ENCODE measurements at places on chromosomes 13 and 19.

GRCh38 chr19:13033819-13034611, 38.7 kb downstream of the NFIX start:
- peak; percentile 73 for DNase-seq

- DNase-seq, result no peak
These were observed 971 bp downstream of the ATCAY start for GRCh38 chr19:3881272-3882040.

GRCh38 chr19:51837145-51837544, 42.2 kb downstream of the FPR3 start:
- no peak for DNase-seq

GRCh38 chr19:46926170-46927071, 65.6 kb downstream of the ARHGAP35 start:
- DNase-seq, result peak; percentile 56

- DNase-seq, result peak; percentile 92
These were observed 47.4 kb downstream of the ZFP14 start for GRCh38 chr19:36331353-36332228.

DNA sequence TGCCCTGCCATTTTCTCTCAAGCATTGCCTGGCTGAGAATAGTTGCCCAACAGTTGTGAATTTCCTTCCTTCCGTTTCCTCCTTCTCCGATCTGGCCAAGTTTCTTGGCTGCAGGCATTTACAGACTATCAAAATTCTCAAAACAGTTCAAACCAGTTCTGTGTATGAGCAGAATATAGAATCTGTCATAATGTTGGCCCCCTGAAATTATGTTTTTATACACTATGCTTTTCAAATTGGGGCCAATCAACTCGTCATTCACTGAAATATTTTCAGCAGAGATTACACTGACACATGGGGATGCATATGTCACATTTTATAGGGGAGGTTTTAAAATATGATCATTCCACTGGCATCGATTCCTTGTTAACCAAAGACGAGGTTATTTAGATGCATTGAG, 284.2 kb upstream of the TMTC4 start:
- DNase-seq, result no peak

GRCh38 chr13:102692491-102692826, 2.4 kb downstream of the METTL21C start:
- DNase-seq, result no peak

DNA sequence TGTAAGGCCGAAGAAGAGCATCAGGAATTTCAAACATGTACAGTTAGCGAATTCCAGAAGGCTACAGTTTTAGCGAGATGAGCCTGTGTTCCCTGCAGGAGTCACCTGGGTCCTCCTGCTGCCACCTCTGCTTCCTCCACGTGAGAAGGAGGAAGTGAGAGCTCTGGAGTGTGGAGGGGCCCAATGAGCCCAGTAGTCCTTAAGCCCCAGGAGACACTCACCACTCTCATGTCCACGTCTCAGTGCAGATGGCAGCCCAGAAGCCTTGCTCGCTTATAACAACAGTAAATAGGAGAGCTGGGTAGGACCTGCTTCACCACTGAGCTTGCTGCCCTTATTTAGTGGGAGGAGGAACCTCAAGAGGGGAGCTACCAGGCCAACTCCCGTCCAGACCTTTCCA, 44.3 kb downstream of the SERP2 start:
- DNase-seq, result no peak

DNA sequence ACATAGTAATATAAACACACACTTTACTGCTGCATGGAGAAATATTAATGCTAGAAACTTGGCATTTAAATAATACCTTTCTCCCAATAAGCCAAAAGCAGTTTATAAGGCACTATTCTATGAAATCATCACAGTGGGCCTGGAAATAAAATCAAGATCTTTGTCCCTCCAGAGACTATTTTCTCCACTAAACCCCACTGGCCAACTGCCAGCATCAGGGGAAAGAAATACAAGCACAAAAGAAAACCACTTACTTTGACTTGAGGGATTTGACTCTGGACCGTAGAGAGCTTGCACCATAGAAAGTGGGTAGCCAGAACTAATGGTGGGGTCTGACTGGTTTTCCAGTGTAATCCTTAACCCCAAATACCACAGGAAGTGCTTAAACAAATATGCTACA, 71.9 kb downstream of the DCLK1 start:
- DNase-seq, result peak; percentile 16

DNA sequence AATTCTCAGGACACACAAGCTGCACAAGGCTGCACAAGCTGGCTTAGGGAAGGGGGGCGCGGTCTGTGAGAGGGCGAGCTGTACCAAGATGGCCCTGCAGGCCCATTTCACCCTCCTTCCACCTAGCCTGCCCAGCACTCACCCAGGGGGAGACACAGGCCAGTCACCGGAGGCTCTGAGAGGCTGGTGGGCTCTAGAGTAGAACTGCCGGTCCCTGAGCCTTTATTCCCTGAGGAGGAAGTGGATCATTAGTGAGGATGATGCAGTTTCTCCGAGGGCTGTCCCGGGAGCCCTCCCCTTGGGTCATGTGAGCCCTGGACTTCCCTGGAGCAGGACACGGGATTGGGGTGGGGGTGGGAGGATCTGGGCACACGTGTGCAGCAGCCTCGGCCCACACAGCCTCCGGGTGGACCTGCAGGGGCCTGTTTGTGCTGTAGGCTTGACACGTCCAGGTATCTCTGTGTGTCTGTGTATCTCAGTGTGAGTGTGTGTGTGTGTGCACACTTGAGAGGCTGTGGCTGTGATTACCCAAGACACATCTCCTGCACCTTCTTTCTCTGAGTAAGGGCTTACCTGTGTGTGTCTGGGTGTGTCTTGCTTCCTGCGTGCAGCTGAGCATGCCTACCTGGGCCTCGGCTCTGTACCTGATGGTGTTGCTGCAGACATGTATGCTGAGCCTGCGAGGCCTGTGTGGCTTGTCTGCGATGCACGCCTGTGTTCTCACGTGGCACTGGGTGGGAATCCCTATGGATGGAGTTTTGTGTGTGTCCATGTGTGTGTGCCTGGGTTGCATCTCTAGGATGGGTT, at the start of gene ACP5:
TSS of gene ACP5 (minus strand) at position 195 of the 807 bp plus-strand sequence. CDS start 328 bp downstream, outside the sequence.
- no peak for DNase-seq

DNA sequence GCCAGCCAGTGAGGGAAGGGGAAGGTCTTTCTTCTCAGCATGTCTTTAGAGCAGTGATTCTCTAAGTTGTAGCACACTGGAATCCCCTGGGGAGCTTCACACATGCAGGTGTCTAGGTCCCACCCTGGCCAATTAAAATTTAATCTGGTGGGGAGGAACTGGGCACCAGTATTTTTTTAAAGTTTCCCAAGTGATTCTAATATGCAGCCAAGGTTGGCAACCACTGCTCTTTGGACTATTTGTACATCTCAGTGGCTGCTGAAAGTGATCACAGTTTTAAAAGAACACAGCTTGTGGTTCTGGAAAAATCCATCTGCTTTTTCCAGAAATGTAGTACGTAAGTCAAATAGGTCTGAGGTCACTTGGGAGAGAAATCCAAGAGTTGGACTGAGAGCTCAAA, 10.7 kb upstream of the KATNAL1 start:
- no peak for DNase-seq

DNA sequence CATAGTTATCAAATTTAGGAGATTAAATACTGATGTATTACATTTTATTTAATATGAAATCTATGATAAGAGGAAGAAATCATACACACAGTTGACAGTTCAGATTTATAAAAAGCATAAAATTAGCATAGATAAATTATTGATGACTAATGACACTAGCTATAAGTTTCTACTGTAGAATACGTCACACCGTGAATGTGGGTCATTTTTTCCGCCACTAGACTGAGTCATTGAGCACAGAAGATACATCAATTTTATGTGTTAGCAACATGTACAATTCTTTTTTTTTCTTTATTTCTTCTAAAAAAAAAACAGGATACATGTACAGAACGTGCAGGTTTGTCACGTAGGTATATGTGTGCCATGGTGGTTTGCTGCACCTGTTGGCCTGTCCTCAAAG, 22.2 kb downstream of the AP2S1 start:
- no peak for DNase-seq

All from fibroblast of skin of scalp (primary cell).